ENCODE measurements at places on chromosomes 13 and 19.

DNA sequence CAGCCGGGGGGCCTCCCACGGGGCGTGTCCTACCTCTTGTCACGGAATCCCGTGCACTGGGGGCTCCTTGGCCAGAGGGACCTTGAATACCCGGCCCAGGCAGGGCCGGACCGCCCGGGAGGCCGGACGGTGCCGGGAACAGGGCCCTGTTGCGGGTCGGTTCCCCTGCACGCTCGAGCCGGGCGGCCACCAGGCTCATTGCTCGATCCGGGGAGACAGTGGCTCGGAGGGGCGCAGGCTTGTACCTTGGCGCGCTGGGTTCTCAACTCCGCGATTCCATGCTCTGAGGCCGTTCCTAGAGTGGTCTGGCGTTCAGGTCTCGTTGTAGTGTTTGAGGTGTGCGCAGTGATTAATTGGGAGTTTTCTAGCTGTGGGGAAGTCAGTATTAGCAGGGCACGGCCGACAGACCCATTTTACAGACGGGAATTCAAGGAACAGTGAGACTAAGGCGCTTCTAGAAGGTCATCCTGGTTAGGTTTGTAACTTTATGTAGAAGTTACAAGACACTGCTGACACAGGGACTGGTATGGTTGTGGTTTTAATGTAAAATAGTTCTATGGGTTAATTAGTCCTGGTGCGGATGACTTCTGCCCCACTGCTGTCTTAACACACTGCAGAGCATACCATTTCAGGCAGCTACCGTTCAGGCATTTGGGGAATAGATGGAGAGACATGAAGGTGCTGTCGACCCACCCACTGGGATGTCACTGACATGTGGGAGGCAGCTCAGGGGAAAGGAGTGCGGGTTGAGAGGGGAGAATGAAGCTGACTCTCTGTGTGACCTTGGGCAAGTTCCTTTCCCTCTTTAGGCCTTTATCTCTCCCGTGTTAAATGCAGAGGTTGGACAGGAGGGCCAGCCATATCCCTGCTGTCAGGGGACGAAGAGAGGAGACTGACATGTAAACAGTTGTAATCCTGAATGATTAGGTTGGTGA is 592 bp downstream of the CLPTM1 start:
- DNase-seq, result no peak

DNA sequence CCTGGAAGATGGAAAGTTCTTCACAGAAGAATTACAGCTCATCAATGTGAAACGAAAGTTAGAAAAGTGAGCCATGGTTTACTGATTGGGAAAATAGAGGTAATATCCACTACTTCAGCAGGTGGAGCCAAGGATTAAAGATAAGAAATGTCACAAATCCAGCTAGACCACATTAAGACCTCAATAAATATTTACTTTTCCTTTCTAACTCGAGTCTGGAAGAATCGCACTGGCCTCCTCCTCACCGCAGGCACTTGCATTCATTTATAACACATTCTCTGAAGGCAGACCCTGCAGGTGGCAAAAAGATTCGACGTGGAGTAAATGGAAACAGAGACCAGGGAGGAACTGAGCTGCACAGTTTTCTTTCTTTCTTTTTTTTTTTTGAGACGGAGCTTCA is 7.4 kb downstream of the SLC35E1 start:
- no peak for DNase-seq

DNA sequence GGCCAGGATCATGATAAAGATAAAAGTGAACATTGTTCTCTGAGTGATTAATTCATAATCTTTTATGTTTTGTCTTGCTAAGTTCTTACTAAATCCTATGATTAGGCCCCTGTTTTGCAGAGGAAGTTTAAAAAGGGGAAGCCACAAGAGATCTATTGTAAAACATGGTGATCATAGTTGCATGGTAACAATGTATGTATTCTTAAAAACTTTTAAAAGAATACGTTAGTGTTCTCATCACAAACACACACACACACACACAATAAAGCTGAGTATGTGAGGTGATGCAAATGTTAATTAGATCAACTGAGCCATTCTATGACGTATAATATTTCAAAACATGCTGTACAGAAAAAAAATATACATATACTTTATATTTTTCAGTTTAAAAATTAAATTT is 51.2 kb downstream of the MBD3L2B start:
- DNase-seq, result no peak

DNA sequence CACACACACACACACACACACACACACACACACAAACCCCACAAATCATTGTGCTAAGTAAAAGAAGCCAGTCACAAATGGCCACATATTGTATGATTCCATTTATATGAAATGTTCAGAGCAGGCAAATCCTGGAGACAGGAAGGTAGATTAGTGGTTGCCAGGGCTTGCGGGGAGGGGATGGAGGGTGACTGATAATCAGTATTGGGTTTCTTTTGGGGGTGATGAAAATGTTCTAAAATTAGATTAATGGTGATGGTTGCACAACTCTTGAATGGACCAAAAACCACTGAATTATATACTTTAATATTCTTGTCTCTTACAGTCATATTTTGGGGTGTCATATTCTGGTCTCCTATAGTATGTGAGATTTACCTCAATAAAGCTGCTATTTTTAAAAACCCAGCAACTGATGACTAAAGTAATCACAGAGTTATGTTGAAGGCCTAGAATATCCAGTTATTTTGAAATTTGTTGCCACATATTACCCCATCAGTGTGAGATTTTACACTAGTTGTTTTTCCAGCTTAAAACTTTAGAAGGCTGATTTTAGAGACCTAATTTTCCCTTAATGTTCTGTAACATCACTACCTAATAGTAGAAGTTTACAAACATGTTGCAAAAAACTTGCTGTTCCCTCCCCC is 20.3 kb downstream of the FLT1 start:
- no peak for DNase-seq

GRCh38 chr19:13366529-13367143 is 139.6 kb downstream of the CACNA1A start:
- no peak for DNase-seq

- no peak for DNase-seq
These were observed 536.0 kb downstream of the MYO16 start for GRCh38 chr13:109165417-109165904.

GRCh38 chr19:54431255-54431838 is 16.1 kb downstream of the TTYH1 start:
- DNase-seq, result no peak

DNA sequence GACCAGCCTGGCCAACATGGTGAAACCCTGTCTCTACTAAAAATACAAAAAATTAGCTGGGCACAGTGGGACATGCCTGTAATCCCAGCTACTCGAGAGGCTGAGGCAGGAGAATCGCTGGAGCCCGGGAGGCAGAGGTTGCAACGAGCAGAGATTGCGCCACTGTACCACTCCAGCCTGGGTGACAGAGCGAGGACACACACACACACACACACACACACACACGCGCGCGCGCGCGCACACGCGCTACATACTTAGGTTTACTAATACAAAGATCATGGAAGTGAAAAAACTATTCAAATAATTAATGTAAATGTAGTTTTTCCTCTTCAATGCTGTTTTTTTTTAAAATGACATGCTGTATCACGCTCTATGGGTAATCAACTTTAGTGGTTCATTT is 58.5 kb upstream of the ZDHHC20 start:
- no peak for DNase-seq

DNA sequence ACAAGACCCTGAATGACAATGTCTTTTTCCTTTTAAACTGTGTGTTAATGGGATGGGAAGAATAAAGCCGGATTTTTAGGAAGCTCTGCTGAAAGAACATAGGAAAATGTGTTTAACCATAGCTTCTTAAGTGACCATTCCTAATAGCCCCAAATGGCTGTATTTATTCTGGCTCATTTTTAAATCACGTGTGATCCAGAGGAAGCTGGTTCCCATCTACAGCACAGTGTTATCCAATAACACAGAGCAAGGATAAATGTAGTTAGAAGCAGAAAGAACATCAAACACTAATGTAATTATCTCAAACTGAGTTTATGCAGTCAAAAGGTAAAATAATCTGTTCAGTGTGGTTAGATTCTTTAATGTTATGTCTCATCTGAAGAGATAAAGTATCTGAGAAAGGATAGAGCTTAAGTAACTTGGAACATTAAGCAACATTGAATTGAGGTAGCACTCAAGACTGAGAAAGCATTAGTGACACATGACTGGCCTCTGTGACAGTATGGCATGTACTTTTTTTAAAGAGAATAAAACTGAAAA is 853.3 kb downstream of the GPC5 start:
- no peak for DNase-seq

DNA sequence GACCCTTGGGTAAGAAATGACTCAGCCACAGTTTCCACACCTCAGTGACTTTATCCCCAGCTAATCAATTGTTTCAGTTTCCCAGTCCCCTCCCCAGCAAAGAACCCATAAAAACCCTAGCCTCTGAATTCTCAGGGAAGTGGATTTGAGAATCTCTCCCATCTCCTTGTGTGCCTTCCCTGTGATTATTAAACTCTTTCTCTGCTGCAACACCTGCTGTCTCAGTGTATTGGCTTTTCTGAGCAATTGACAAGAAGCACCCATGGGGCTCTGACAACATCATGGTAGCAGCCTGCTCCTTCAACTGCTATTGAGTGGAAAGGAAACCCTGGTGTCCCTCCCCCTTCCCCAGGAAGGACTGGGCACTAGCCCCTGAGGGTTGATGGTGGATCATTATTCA is 73.7 kb downstream of the UQCRFS1 start:
- no peak for DNase-seq

DNA sequence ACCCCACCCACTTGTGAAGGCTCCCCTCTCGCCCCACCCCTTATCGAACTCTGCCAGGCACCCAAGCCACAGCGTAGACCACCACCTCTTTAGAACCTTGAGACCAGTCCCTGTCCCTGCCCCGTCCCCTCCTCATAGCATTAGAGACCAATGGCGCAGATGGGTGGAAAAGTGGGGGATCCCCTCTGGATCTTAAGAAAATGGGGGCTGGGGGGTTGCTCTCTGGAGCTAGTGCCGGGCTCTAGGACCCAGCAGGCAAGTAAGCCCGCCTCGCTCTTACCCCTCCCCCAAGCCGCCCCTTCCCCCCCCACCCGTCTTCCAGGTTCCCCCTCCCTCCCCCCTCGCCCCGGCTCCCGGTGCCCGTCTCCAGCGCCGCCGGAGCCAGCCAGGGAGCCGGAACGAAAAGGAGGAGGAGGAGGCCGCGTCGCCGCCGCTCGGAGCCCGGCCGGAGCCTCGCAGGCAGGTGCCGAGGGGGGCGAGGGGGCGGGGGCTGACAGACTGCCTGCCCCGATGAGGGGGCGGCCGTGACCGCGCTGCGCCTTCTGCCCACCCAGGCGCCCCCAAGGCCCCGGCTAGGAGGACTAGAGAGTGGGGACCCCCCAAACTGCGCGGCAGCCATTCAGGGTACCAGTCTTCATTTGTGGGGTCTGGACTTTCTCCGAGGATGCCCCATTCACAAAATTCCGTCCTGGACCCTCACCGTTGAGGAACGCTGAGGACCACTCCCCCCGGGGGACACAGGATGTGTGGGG is at the start of gene SPRED3:
Gene SPRED3, plus strand, starts transcription at position 349 of the 752 bp plus-strand sequence. CDS start 1,606 bp downstream, outside the sequence.
- DNase-seq, result no peak

DNA sequence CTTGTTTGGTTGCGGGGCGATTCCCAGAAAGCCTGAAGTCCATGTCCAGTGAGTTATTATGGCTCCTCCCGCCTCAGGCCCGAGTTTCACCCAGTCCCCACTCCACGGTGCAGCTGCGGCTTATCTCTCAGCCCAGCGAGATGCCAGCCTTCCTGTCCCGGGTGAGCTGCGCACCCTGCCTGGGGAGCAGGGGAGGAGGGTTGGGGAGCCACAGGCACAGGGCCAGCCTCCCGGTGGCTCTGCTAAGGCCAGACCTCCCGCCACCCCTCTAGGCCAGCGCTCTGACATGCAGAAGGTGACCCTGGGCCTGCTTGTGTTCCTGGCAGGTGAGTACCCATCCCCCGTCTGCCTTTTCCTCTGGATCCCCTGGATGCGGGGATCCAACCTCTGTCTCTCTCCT is 3.5 kb downstream of the FXYD3 start:
- DNase-seq, result no peak

- DNase-seq, result no peak
These were observed 118.6 kb upstream of the ZNF536 start for GRCh38 chr19:30253581-30253996.

DNA sequence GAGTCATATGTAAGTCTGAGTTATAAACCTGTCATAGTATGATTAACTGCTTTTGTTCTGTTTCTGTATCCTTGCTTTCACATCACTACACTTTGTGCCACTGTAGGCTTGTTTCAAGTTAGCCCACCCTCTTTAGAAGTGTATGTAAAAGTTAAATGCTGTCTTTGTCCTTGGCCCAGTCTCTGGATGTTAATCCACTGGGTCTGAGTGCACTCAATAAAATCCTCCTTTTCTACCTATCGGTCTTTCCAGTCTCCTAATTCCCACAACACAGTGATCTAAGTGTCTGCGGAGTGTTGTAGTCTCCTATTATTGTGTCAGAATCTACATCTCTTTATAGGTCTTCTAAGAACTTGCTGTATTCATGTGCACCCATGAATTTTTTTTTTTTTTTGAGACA is 14.1 kb downstream of the ZNF429 start:
- no peak for DNase-seq

GRCh38 chr13:47085346-47085745 is 188.5 kb upstream of the HTR2A start:
- no peak for DNase-seq

GRCh38 chr19:19285686-19286085 is 12.6 kb upstream of the TM6SF2 start:
- no peak for DNase-seq

DNA sequence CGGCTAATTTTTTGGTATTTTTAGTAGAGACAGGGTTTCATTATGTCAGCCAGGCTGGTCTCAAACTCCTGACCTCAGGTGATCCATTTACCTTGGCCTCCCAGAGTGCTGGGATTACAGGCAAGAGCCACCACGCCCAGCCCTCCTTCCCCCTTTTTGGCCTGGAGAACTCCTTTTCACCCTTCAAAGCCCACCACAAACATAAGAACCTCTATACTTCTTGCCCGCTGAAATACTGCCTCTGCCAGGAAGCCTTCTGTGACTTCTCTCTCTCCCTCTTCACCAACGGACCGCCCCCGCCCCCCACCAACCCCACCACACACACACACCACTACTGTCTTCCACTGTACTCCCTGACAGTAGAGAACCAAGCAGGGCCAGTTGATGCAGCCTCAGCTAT is 2.5 kb downstream of the ZNF428 start:
- DNase-seq, result no peak

All from NCI-H1436 treated with DMSO at 0.1 percent for 48 hours (cell line).